ENCODE measurements at places on chromosomes 6 and 20.

GRCh38 chr6:110558575-110558974 lies 82.2 kb upstream of the SLC22A16 start:
- DNase-seq = peak; percentile 62

- DNase-seq = no peak
Measured at GRCh38 chr6:37702314-37702713, 4.6 kb upstream of the MDGA1 start.

GRCh38 chr6:163983679-163984078 lies 569.2 kb downstream of the QKI start:
- no peak for DNase-seq

DNA sequence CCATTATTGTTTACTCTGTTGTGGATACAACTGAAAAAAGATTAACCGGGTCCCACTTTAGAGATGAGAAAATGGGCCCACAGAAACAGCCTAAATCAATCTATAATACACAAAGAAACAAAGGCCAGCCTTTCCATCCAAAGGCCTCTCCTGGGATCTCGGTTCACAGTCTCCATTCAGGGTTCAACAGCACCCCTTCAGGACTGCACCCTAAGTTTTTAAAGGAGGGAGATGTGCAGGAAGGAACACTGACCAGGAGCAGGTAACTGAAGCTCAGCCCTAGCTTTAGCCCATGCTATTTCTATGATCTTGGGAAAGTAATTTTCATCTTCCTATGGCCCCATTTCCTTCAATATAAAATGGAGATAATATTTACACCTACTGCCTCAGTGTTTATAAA lies 147.7 kb downstream of the BTBD9 start:
- DNase-seq = no peak

- no peak for DNase-seq
Measured at GRCh38 chr20:35302421-35303335, 10.5 kb upstream of the FAM83C start.

DNA sequence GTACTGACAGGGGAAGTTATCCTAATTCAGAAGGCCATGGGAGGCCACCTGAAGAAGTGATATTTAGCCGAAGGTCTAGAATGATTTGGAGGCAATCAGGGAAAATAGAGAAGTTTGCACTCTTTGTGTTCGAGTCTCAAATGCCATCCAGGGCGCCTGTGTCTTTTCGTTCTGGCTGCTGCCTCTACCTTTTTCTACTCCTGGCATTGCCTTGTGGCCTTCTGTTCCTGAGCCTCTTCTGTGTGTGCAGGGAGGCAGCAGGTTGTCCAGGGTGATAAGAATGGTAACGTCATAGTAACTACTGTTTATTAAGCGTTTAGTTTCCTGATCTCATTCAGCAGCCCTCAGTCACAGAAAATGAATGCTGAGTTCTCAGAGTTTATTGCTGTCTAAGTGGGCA lies 252.1 kb downstream of the FARS2 start:
- DNase-seq = no peak

DNA sequence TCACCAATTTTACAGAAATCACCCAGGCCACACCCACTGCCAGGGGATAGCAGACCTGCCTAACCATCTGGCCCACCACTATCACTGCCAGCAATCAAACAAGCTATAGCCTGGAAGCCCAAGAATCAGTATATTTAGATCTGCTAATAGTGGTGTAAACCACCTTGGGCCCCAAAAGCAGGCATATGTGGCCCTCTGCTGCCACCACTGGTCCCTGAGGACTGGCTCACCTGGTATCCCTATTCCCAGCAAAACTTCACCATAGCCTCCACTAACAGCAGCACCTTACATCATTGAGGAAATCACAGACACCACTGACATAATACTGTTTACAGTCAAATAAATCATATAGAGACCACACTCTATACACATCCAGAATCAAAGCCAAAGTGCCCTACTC lies 880.4 kb upstream of the MAN1A1 start:
- no peak for DNase-seq

GRCh38 chr6:41759905-41760579 lies 12.8 kb upstream of the PGC start:
- DNase-seq = no peak

- no peak for DNase-seq
Measured at GRCh38 chr20:59137532-59137931, 26.1 kb upstream of the ZNF831 start.

- peak; percentile 29 for DNase-seq
Measured at GRCh38 chr6:163711615-163712565, 297.4 kb downstream of the QKI start.

GRCh38 chr20:2459981-2460751 lies 10.4 kb downstream of the SNRPB start:
- DNase-seq = no peak

DNA sequence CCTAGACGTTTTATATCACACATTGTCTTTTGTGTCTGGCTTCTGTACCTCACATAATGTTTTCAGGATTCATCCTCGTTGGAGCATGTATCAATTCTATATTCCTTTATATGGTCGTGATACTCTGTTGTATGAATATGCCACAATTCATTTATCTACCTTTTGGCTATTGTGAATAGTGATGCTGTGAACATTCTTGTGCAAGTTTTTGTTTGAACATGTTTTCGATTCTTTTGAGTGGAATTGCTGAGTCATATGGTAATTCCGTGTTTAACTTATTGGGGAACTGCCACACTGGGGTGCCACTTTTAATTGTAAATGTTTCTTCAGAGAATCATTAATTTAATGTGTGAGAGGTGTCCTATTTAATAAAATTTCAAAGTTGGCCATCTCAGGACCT lies 101.2 kb downstream of the SLC35B3 start:
- DNase-seq = no peak
